H1 (cell line): ENCODE measurements at places on chromosomes 5 and 9.

DNA sequence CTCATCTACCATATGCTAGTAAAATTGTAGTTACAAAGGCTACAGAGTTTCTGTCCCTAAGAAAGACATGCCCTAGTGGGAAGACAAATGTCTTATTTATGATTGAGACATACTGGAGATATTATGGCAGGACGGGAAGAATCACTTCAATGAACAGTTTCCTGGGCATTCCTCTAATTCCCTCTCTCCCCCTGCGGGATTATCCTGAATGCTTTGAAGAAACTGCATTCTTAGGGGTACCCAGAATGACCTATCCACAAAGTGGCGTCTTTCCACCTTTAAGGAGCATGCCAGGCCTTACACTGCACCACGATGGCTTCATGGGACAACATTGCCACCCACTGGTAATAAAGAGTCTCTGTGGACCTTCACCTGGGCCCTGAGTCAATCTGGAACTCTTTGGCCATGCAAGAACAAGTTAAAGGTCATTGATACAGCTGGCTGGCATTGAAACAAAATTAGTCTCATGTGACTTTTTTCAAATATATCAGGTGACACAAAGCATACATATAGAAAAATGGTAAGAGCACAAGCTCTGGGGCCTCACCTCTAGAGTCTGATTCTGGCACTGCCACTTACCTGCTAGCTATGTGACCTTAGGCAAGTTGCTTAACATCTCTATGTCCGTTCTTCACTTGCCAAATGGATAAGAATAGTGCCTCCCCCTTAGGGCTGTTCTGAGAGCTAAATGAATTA, 32.0 kb downstream of the ANKRD55 start:
- DNase-seq, result peak; percentile 46

DNA sequence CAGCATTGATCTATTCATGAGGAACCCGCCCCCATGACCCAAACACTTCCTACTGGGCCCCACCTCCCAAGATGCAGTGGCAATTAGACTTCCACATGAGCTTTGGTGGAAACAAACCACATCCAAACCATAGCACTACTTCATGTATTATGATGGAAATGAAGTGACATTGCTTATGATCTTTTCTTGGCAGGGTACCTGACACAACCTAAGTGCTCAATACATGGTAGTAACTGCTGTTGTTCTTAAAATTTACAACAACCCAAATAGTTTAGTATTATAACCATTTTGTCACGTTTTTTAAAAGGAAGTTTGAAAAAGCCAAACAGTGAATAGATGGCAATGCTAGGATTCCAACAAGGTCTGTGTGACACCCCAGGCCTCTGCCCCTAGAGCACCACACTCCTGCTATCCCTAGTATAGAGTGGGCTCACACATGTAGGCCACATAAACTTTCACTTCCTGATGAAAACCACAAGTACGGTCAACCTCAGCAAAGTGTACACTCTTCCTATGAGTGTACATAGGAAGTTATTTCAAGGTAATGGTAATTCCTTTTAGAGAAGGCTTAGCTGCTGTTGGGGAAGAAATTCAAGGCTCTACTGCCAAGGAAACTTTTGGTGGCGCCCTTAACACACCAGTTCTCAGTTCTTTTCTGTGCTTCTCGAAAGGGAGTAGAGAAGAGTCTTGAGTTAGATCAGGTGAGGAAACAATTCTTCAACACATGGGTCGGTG, 97.6 kb downstream of the ARSB start:
- no peak for DNase-seq

DNA sequence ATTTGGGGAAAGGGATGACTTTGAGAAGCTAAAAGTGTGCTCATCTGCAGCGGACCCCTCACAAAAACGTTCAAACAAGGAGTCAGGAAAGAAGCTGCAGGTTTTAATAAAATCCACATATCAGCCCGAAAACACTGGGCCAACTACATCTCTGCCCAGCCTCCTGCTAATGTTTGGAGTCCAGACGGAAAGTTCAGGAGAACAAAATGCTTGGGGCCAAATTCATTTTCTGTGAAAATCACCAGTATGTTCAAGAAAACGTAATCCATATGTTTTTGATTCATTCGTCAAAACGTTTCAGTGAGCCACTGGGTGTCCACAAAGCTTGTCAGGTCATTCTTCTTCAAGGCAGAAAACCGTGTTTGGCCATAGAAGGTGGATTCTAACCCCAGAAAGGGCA, 87.5 kb upstream of the GAS1 start:
- no peak for DNase-seq

GRCh38 chr9:123131258-123131657, 97.8 kb downstream of the GPR21 start:
- DNase-seq, result no peak

DNA sequence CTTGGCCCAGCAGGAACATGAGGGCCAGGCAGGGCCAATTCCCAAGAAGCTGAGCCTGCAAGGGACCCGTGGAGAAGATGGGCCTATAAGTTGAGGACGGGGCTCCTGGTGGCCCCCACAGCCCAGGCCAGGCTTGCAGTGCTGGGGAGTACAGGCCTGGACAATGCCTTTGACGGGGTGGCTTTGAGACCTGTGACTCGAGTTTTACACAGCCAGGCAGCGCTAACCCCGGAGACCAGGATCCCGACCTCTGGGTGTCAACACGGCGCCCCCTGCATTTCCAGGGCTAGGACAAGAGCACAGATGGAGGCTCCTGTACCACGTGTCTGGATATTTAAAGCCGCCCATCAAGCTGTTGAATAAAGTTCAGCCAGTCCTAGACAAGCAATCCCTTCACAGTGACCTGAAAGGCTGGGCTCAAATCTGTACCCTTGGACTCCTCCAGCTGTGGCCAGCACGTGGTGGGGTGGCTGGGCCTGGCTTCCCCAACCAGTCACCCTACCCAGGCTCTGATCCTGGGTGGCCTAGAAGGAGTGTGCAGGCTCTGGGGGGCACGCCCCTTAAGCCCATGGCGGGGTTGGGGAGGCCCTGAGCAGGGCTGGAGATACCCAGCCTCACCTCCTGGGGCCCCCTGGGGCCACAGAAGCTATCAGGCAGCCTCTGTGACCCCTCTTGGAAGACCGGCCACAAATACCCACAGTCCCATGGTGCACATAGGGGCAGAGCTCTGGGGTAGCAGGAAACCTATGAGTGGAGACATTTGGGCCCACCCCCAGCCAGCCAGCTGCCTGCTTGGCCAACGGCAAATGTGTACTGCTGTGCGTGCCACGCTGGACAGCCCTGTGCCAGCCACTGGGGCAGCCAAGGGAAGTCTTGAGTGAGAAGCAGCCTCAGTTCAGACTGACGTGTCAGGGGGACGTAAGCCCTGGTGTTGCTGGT, 88.7 kb downstream of the NTNG2 start:
- DNase-seq, result no peak

DNA sequence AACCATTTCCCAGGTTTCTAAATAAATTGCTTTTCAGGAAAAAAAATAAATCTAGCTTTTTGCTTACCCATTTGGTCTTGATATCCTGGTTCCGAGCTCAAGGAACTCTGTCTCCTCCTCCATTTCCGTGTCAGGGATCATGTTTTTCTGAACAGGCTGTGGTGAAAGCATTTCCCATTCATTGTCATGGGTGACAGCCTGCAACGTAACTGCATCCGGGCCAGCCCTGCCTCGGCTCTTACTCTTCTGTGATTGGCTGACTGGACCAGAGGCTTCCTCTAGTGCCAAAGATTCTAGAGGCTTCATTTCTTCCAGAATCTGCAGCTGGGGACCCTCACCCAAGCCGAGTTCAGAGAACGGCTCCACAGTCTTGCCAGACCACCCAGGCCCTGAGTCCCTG, 61.0 kb upstream of the PCA3 start:
- no peak for DNase-seq

DNA sequence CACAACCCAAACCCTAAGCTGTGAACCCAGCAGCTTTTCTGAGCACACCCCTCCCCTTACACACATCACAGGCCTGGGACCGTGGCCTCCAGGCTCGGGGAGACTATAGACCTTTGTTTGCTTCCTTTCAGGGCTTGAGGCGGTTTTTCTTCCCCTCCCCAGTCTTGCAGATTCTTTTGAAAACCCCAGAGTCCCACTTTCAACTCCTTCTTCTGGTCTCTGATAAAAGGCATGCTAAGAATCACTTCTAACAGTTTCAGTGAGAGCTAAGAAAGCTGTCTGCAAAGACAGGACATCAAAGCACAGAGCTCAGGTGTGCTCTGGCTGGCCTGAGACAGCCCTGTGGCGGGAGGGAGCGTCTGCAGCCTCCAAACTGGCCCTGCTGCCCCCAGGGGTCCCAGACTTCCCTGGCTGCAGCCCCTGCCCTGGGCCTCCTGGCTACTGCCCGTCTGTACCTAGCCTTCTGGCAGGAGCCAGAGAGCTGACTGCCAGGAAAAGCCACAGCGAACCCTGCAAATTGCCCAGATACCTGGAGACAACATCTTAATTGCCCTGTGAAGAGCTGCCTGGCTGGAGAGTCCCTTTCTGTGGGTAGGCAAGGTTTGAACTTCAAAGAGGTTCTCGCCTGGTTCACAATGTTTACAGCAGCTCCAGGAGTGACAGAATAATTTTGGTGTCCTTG, 138.9 kb downstream of the GADD45G start:
- DNase-seq, result peak; percentile 9

GRCh38 chr5:99814321-99815063, 720.7 kb upstream of the FAM174A start:
- DNase-seq, result no peak

GRCh38 chr9:129408535-129409215, 212.2 kb downstream of the C9orf50 start:
- no peak for DNase-seq

GRCh38 chr9:90287567-90288274, 354.9 kb downstream of the DIRAS2 start:
- no peak for DNase-seq

DNA sequence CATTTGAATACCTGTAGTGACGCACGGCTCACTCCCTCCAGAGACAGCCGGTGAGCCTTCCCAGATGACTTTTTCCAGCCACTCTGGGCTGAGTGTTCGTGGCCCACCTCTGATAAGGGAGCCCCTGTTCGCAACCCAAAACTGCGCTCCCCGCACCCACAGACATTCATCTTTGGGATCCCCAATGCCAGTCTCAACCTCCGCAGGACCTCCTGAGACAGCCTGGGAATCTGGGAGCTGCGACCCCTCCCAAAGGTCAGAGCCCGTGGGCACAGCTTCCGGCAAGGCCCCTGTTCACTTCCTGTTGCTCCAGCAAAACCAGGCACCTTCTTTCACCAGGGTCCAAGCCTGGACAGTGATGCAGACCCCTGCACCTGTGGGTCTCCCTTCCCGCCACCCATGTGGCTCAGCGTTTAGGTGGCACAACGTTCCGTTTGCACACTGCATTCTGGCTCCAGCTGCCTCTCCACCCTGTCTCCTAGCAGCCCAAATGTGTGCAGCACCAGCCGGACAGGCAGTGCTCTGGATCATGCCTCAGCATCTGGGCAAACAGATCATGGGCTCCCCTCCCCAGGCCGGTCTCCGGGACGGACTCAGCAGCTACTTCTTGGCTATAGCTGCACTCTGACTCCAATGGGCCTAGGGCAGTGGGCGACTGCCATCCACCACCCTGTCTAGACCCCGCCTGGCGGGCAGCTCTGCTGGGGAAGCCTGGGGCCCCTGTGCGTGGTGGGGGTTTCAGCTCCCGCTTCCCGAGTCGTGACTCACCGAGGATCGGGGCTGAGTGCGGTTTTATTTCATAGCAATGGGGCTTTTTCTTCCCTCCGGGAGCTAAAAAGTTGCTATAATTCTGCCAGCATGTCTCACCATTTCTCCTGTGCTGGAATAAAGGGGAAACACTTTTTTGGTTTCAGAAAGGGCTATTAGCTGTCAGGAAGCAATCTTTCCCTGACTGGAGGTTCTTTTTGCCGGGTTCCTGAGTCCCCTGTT, 156.0 kb downstream of the OLFM1 start:
- DNase-seq, result no peak

- no peak for DNase-seq
These were observed 180.4 kb upstream of the ANKRD55 start for GRCh38 chr5:56413546-56413945.

- DNase-seq, result no peak
These were observed 98.8 kb upstream of the RAPGEF1 start for GRCh38 chr9:131838530-131839280.

DNA sequence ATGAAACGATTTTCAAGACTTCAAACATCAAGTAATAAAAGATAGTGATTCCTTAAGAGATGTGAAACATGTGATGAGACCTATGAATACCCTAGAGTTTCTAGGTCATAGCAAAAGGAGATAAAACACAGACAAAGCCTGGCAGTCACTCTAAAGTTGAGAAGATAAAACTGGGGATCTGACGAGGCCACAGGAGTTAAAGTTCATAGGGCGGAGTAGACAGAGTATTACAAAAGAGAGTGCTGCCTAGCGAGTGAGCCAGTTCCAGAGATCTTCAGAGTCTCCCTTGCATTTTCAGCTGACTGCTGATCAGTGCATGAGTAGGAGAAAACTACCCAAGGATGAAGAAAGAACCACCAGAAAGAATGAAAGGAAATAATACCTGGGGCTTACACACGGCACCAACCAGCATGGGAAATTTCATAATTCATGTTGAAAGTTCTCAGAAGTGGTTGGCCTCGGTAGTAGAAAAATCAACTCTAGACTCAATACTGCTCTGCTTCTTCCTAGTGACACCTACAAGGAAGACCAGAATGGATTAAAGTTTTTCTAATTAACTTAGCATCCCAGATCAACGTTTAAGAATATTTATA, 30.4 kb downstream of the FBXO4 start:
- no peak for DNase-seq

DNA sequence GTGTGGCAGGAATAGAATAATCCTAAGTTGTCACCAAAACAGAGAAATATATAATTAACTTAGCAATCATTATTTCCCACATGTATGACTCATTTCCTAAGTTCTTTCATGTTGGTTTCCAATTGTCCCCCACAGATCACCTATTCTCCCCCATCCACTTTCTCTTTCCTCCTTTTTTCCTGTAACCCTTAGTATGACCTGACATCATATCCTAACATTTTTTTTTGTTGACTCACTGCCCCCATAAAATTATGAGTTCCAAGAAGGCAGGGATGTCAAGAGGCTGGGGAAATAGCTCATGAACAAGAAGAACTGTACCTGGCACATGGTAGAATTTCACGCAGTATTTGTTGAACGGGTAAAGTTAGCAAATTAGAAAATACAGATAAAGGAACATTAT, 186.7 kb downstream of the DCP2 start:
- no peak for DNase-seq

DNA sequence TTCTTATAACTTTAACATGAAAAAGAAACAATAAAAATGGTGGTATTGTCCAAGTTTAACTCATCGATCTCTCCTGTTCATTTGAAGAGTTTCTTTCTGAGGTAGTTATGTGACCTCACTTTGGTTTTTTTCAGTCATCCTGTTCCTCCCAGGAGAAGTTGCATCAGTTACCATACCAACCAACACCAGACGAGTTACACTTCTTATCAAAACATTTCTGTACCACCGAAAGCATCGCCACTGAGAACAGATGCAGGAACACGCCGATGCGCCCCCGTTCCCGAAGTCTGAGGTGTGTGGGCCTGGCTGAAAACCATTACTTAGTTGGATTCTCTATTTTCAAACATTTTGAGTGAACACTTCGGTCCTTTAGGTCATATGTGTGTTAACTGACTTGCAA, 96.3 kb downstream of the CD180 start:
- DNase-seq, result no peak

DNA sequence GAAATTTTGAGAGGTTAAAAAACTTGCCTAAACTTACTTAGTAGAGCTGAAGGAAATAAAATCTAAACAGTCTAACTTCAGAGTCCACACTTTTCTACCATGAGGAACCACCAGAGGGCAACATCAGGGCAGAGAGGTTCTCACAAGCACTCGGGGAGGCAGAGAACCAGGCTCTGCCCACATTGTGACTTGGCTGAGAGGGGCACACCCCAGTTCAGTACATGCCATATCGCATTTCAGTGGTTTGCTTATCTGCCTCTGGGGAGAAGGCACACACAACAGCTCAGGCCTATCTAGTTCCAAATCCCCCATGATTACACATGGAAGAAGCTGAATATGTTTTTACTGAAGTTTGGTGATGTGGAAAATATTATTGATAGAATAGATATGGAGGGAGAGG, 49.2 kb downstream of the EQTN start:
- peak; percentile 56 for DNase-seq
